T-helper 2 cell treated with Interferon-gamma antibody and Interleukin-4, amounts not matched to agents 5 μg/mL and 100 μg/mL, for 36 hours (primary cell): ENCODE measurements at places on chromosomes 4 and X.

DNA sequence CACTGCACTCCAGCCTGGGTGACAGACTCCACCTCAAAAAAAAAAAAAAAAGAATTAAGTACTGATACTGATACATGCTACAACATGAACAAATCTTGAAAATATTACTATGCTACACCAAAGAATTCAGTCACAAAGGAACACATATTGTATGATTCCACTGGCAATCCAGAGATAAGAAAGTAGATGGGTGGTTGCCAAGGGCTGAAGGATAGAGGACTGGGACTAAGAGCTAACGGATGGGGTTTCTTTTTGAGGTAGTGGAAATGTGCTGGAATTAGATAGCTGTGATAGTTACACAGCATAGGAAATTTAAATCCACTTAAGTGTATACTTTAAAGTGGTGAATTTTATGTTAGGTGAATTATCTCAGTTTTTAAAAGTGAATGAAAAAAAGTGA lies 12.5 kb downstream of the ATP11C start:
- no peak overlapping the region for H3K4me3 ChIP-seq
- H3K27ac ChIP-seq = no peak overlapping the region
- no peaks in the 10 kb centered on the region for H3K27me3 ChIP-seq
- DNase-seq = no peak
- peaks cover 2% of the 10 kb centered on the region for H3K4me1 ChIP-seq
- H3K36me3 ChIP-seq = peaks cover 3% of the 10 kb centered on the region

DNA sequence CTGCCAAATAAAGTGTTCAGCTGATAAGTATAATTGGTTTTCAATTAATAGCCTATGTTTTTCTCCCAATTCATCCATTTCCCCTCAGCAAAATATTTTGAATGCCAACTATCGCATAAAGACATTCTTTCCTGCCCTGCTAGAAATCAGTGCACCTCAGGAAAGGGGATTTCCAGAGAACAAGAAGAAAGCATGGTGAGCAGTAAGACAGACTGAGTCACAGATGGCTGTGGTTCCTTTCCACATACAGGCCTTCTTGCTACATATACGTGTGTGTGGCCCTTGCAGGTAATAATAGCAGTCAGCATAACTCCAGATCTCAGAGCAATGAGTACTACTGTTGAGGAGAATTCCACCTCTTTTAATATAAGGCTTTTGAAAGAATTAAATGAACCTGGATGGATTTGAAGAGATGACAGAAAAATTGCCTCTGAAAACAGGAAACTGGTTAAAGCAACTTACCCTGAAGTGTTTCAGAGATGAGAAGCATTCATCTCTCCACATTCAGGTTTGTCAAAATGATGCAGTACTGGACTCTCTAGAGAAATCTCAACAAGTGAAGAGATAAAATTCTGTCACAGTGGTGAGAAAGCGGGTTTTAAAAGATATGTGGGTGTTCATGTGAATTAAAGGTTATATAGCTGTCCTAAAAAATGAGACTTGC lies 13.6 kb downstream of the GASK1B start:
- H3K27ac ChIP-seq = no peak overlapping the region
- H3K4me3 ChIP-seq = no peak overlapping the region
- H3K4me1 ChIP-seq = no peaks in the 10 kb centered on the region
- H3K36me3 ChIP-seq = no peaks in the 10 kb centered on the region
- no peaks in the 10 kb centered on the region for H3K27me3 ChIP-seq
- no peak for DNase-seq

GRCh38 chr4:139005774-139006173 lies 9.8 kb upstream of the NOCT start:
- H3K27ac ChIP-seq = no peak overlapping the region
- no peak overlapping the region for H3K4me3 ChIP-seq
- H3K36me3 ChIP-seq = no peaks in the 10 kb centered on the region
- no peak for DNase-seq

- peaks cover 52% of the 10 kb centered on the region for H3K4me1 ChIP-seq
- peak overlapping the region; percentile 64 for H3K27ac ChIP-seq
- H3K36me3 ChIP-seq = peaks cover 14% of the 10 kb centered on the region
- DNase-seq = no peak
- H3K4me3 ChIP-seq = peak overlapping the region; percentile 71
Measured at GRCh38 chr4:148059617-148060180, 327.8 kb downstream of the ARHGAP10 start.

DNA sequence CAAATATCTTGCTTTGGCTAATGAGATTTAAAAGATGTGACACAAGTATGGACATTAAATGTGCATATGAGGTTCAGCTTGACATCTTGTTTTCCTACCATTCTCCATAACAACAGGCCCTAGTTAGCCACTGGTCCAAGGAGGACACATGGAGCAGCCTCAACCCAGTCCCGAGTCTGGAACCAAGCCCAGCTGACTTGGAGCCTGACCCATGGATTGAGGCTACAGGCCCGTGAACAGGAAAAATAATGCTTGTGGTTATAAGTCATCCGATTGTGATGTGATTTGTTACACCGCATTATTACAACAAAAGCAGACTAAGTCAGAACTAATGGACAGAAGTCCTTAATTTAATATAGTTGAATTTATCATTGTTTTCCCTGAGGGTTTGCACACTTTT lies 123.2 kb upstream of the BANK1 start:
- no peaks in the 10 kb centered on the region for H3K36me3 ChIP-seq
- H3K27me3 ChIP-seq = peaks cover 2% of the 10 kb centered on the region
- no peak for DNase-seq
- H3K27ac ChIP-seq = no peak overlapping the region

- no peak for DNase-seq
- H3K27me3 ChIP-seq = peaks cover 4% of the 10 kb centered on the region
- no peaks in the 10 kb centered on the region for H3K4me1 ChIP-seq
Measured at GRCh38 chr4:87506974-87507701, 22.0 kb downstream of the SPARCL1 start.

DNA sequence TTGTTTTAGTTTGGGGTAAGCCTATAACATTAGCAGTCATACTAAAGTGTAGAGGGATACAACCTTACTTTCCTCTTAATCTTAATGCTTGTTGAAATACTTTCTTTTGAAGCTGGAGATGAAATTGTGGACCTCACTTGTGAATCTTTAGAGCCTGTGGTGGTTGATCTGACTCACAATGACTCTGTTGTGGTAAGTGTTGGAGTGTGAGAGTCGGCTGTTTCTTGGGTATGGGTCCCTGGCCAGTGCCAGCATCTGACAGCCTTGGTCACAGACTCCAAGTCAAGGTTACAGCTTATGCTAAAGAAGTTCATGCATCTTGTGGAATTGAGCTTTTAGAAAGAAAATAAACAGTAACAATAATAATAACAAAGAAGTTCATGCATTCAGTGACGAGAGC lies 31.6 kb downstream of the RNF4 start:
- no peak overlapping the region for H3K4me3 ChIP-seq
- peaks cover 58% of the 10 kb centered on the region for H3K36me3 ChIP-seq
- no peak overlapping the region for H3K27ac ChIP-seq
- DNase-seq = no peak
- H3K27me3 ChIP-seq = no peaks in the 10 kb centered on the region

GRCh38 chr4:25088093-25088952 lies 57.6 kb upstream of the LGI2 start:
- no peak for DNase-seq
- H3K4me1 ChIP-seq = peaks cover 10% of the 10 kb centered on the region
- peak overlapping the region; percentile 24 for H3K4me3 ChIP-seq
- no peaks in the 10 kb centered on the region for H3K36me3 ChIP-seq
- H3K27me3 ChIP-seq = peaks cover 45% of the 10 kb centered on the region
- H3K27ac ChIP-seq = no peak overlapping the region

GRCh38 chr4:43990963-43991362 lies 457.6 kb downstream of the KCTD8 start:
- no peak overlapping the region for H3K4me3 ChIP-seq
- H3K27ac ChIP-seq = no peak overlapping the region
- no peaks in the 10 kb centered on the region for H3K4me1 ChIP-seq
- no peaks in the 10 kb centered on the region for H3K27me3 ChIP-seq
- no peak for DNase-seq

DNA sequence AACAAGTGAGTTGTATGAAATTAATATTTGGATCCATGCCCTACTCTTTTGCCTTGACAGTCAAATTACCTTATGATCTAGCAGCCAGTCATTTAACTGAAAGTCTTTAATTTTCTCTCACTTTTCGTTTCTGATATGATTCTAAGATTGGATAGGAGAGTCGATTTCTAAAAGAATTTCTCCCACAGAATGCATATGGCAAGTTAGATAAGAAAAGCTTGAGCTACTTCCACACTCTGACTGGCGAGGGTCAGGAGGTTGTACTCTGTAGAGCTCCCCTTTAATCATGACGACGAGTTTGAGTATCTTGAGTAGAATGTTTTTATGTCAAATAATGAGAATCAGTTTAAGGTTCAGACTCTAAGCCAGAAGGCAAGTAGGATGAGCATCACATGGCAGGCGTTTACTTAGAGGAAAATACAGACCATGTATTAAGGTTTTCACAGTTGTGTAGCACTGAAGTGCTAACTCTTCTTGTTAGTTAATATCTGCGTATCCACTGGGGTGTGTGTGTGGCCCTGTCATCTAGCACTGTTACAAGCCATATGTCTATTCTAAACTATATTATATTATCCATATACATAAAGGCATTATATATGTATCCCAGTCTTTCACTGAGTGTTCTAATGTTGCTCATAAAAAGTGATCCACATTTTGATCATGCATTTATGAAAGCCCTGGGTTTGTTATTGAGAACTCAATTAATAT lies 37.8 kb downstream of the LRP2BP start:
- H3K4me1 ChIP-seq = peaks cover 7% of the 10 kb centered on the region
- H3K27ac ChIP-seq = no peak overlapping the region
- peaks cover 5% of the 10 kb centered on the region for H3K36me3 ChIP-seq
- H3K4me3 ChIP-seq = no peak overlapping the region
- DNase-seq = no peak

DNA sequence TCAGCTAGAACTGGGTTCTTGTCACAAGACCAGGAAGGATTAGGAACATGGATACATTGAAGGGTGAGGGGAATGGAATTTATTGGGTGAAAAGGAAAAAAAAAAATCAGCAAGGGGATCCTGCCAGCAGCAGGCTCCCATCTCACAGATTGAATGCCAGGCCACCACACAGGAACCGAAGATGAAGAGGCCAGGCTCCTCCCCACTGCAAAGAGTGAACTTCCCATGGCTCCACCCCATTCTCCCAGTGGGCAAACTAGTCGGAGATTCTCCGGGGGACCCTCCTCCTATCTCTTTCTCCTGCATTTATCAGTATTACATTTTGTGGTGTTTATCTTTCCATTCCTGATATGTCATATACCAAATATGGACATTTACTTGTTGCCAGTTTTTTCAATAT lies 46.0 kb upstream of the MAGED1 start:
- no peak overlapping the region for H3K27ac ChIP-seq
- peaks cover 14% of the 10 kb centered on the region for H3K36me3 ChIP-seq
- DNase-seq = no peak
- H3K27me3 ChIP-seq = no peaks in the 10 kb centered on the region
- no peak overlapping the region for H3K4me3 ChIP-seq

GRCh38 chrX:65502618-65503017 lies 32.0 kb downstream of the LAS1L start:
- no peak overlapping the region for H3K4me3 ChIP-seq
- H3K4me1 ChIP-seq = no peaks in the 10 kb centered on the region
- no peak overlapping the region for H3K27ac ChIP-seq
- no peak for DNase-seq
- peaks cover 2% of the 10 kb centered on the region for H3K36me3 ChIP-seq

GRCh38 chr4:83561381-83561780 lies 25.5 kb downstream of the GPAT3 start:
- H3K36me3 ChIP-seq = no peaks in the 10 kb centered on the region
- DNase-seq = no peak
- peaks cover 4% of the 10 kb centered on the region for H3K27me3 ChIP-seq
- no peak overlapping the region for H3K4me3 ChIP-seq
- no peak overlapping the region for H3K27ac ChIP-seq

DNA sequence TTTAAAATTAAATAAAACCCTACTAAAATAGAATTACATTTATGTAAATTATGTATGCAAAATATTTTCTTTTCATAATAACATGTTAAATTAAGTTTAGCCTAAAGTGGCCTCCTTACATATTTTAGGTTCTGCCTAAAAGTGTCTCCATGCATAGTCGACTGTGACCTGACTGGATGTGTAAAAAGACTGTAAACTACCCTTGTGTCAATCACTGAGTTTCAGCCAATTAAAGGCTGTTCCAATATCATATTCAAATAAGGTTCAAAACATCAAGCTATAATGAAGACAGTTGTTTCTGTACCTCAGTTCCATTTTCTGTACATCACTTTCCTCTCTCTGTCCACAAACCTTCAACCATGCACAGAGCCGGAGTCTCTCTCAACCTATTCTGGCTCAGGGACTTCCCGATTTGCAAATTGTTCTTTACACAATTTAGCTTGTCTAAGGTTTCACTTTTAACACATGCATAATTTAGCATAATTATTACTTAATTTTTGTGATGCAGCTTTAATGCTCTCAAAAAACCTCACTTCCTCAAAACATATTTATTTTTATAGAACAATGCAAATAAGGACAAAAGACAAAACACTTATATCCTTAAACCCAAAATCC lies 60.1 kb downstream of the SH3RF1 start:
- H3K4me1 ChIP-seq = no peaks in the 10 kb centered on the region
- no peaks in the 10 kb centered on the region for H3K36me3 ChIP-seq
- no peak for DNase-seq
- H3K4me3 ChIP-seq = no peak overlapping the region
- H3K27me3 ChIP-seq = no peaks in the 10 kb centered on the region
- H3K27ac ChIP-seq = no peak overlapping the region

- H3K36me3 ChIP-seq = no peaks in the 10 kb centered on the region
- H3K27me3 ChIP-seq = no peaks in the 10 kb centered on the region
- no peak overlapping the region for H3K4me3 ChIP-seq
- DNase-seq = no peak
- H3K4me1 ChIP-seq = no peaks in the 10 kb centered on the region
- H3K27ac ChIP-seq = no peak overlapping the region
Measured at GRCh38 chr4:107392951-107393350, 327.1 kb downstream of the PAPSS1 start.

DNA sequence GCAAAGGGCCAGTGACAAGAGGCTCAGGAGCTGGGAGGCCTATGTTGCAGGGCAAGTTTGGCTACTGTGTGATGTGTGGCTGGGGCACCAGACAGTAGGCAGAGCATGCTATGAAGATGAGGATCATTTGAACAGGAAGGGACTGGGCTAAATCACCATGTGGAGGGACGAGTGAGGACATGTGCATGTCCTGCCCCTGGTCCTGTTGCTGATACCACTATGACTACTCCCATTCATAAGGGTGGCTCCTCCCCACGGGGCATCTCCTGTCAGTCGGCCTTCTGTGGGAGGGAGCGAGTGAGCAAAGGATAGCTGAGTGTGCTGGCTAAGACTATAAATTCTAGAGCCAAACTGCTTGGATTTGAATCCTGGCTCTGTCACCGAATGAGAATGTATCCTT lies 139.2 kb downstream of the TMEM164 start:
- H3K27ac ChIP-seq = no peak overlapping the region
- no peak overlapping the region for H3K4me3 ChIP-seq
- no peak for DNase-seq
- H3K36me3 ChIP-seq = no peaks in the 10 kb centered on the region
